ENCODE measurements at places on chromosomes 3 and 15.

GRCh38 chr3:193730976-193731375 is 138.0 kb downstream of the OPA1 start:
- no peak for DNase-seq

- peak; percentile 22 for DNase-seq
Measured at GRCh38 chr3:12557473-12558100, 700 bp downstream of the MKRN2 start.

DNA sequence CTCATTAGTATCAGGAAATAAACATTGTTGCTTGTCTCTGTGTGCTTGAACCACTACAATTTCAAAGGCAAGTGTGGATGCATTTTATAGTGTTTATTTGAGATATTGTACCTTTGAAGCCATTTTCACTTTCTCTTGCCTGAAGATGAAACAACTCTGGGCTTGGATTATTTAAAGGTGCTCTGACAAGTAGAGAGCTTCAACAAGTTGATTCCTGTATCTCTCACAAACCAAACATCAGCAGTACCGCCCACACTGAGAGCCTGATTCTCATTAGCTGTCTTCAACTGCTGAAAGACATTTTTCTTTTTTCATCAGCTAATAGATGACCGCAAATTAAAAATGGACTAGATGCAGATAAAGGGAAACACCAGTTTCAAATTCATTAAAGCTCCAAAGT is 806 bp upstream of the CERS3 start:
- DNase-seq: no peak

DNA sequence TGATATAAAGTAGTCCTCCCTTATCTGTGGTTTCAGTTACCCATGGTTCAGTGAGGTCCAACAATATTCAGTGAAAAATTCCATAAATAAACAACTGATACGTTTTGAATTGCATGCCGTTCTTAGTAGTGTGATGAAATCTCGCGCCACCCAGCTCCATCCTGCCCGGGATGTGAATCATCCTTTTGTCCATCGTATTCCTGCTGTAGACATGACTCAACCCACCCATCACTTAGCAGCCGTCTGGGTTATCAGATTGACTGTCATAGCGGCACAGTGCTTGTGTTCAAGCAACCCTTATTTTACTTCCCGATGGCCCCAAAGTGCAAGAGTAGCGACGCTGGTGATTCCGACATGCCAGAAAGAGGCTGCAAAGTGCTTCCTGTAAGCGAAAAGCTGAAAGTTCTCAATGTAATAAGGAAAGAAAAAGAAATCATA is 48.0 kb upstream of the MEX3B start:
- peak; percentile 48 for DNase-seq

DNA sequence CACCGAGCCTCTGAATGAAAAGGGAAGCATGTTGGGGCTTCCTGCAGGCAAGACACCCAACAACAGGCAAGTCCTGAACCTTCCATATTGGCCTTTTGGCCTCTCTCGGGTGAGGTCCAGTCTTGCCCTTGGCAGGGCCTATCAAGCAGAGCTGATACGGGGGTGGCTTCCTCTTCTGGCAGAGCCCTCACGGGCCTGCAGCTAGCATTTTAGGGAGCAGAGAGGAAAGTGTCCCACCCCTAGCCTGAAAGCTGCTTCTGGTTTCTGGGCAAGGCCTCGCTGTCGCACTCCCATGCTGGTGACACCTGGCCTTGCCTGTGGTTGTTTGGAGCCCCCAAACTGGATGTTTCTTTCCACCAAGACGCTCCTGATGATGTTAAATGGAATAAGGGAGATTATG is 31.8 kb upstream of the CTSH start:
- no peak for DNase-seq

- no peak for DNase-seq
Measured at GRCh38 chr3:24470277-24470676, 24.4 kb downstream of the THRB start.

- no peak for DNase-seq
Measured at GRCh38 chr3:21509731-21510470, 241.1 kb downstream of the ZNF385D start.

DNA sequence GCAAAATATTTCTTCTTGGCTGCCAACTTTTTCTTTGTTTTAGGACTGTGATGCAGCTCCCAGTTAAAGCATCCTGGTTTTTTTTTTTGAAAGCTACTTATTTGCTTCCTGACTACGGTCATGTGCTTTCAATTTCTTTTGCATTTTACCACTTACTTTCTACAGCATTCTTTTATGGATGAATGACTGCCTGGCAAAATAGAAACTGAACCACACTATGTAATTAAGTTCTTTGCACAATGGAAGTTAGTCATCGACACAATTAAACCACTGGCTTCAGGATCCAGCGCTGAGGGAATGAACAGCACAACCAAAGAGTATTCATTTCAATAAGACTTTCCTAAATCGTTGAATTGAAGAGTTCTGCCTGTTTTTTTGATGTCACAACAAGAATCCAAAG is 82.2 kb upstream of the EPHA3 start:
- peak; percentile 93 for DNase-seq

DNA sequence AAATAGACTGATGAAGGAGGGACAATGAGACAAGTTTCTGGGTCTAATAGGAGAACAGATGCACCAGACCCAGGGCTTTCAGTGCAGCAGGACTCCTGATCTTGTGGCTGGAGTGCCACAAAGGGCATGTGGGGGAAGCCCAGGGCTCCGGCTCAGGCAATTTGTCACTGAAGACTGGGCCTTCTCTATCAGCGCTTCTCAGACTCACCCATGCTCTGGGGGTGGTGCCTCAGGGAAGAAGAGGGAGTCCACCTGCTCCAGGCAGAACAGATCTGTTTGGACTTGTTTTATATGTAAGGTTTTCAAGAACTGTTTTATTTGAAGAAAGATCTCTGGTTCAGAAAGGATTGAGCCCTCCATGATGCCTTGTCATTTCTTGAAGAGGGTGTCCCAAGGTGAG is 112.4 kb upstream of the TLE3 start:
- no peak for DNase-seq

- DNase-seq: no peak
Measured at GRCh38 chr15:79154483-79155135, 64.0 kb upstream of the RASGRF1 start.

GRCh38 chr3:22959593-22959992 is 243.5 kb upstream of the UBE2E2 start:
- no peak for DNase-seq

DNA sequence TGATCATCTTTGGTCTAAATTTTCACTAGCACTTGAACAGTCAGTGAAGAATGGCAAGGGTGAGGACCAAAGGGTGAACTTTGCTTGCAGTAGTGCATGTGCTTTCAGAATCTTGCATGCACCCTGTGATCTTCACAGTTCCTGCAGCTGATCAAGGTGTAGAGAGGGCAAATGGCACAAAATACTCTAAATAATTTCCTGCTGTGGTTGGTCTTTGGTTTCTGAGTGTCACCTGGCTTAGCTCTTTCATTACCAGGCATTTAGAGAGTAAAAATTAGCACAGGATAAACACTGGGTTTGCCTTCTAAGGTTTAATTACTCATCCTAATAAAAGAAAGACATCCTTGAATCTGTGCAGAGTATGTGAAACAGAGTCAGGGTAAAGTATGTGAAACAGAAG is 11.4 kb downstream of the TIPARP start:
- no peak for DNase-seq

DNA sequence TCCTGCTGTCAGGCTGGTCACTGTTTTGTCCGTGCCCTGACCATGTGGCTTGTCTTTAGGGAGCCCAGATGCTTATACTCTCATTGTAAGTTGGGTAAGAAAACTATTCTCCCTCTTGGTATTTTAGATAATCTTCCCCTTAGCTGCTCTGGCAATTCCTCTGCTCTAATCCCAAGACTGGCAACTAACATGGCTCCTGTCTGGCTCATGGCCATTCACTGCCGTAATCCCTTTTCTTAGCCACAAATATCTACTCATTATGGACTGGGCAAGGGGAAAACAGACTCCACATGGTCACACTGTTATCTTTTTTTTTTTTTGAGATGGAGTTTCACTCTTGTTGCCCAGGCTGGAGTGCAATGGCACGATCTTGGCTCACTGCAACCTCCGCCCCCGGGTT is 38.8 kb downstream of the TYRO3 start:
- no peak for DNase-seq

DNA sequence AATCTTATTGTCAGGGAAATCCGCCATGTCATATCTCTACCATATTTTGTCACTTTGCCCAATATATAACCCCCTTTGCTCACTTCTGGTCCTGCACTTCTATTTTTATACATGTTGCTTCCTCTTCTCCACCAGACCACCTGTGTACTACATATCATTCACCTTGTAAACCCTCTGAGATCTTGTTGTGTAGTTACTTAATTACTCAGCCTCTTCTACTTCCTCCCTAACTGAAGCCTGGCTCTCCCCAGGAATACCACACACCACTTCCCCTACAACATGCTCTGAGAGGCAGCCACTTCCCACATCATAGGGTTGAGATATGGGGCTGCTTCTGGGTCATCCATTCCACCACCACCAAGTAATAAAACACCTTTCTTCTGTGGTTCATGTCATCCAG is 10.0 kb downstream of the HEXA start:
- DNase-seq: no peak

GRCh38 chr15:99536422-99537040 is 29.3 kb upstream of the MEF2A start:
- peak; percentile 51 for DNase-seq

DNA sequence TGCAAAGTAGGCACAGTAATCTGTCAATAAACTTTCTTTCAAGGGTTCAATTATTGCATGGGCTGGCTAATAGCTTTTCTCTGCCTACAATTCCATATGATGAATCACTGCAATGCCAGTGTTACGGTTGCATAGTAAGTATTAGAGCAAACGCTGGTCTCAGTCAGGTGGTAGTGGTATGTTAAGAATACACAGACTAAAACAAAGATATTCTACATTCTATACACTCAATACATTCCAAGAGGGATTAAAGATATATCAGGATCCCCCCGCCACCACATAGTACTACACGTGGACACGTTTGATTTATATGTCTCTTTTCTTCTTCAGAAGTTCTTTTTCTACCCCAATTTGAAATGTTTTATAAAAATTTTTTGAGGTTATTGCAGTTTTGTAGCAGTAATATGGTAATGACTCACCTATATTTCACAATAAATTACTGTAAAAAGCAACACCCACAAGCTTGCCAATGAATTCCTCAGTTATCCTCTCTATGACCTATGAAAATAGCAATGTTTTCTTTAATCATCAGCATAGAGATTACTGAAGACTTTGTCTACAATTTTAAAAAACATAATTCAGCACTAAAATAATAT is 68.2 kb downstream of the CD200R1L start:
- DNase-seq: no peak

DNA sequence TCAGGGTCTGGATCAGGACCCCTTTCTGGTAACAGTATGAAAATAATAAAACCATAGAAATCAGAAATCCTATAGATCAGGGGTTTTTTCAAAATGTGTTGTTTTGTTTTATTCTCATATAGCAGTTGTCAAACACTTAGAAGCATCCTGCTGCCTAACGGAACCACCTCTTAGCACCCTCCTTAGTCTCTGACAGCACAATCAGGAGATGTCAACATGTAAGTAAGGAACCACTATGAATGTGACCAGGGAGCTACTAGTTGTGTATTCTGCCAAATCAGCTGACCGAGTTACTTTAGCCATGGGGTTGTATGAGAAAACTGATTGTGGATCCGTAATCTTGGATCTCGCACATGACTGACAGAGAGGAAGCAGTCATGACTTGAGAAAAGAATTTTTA is 22.2 kb downstream of the CCDC39 start:
- DNase-seq: peak; percentile 18

GRCh38 chr3:49908373-49909199 is 4.9 kb upstream of the MST1R start:
- DNase-seq: no peak

GRCh38 chr15:72155003-72155621 is 36.9 kb downstream of the SENP8 start:
- peak; percentile 14 for DNase-seq

DNA sequence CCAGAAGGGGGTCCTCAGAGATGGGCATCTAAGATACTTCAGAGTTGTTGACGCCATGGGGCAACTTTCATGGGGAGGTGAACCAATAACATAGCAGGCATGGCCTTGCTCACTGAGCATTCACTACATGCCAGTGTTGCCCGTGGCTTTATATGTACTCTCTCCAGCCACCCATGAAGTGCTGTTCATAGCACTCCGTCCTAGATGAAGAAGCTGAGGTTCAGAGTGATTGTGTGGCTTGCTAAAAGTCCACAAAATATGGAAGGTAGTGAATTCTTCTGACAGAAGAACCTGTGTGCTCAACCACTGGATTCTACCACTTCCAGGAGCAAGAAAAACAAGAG is 9.8 kb upstream of the SEMA4B start:
- DNase-seq: no peak

DNA sequence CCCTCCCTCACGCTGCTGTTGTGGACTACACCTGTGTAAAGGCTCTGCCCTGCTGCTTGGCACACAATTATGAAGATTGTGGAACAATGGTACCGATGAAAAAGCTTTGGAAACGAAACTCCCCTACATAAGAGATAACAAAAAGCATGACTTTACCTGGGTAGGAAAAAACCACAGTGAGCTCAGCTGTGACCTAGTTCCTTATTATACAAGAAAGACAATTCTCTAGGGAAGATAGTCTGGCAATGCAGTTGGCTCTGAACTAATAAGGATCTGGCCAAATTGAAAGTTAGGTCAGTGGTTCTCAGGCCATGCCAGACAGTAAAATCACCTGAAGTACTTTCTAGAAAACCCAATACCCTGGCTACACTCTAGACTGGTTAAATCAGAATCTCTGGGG is 16.1 kb downstream of the CLEC3B start:
- no peak for DNase-seq

DNA sequence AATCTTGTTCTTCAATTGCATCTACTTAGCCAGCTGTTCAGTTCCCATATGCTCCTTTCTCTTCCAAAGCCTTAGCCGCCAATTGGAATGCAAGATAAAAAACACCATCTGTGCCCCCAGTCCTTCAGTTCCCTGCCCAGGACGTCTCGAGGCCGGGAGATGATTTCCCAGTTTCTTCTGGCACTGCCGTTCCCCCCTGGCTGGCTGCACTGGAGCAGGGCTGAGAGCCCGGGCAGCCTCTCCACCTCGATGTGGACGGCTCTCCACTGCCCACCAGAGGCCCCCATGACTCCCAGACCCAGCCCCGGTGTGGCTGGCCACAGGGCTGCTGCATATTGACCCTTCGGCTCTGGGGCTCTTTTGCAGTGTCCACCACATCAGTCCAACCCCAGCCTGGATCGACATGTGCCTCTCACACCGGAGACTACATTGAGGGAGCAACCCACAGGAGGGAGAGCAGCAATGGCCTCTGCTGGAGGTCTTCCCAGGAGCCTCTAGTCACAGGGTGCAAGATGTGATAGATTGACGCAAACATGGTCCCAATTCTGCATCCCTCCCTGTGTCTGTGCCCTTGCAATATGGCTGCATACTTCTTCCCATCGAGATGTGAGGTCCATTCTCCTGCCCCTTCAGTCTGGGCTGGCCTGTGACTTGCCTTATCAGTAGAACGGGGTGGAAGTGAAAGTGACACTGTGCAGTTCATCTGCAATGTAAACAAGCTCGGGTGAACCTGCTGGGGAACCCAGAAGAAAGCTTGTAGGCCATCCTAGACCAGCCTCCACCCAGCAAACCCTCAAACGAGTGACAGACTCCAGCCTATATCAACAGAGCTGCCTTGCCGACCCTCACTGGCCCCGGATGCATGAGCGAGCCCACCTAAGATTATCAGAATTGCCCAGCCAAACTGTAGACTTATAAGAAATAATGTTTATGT is 52.3 kb upstream of the PRR20G start:
- no peak for DNase-seq
